ENCODE measurements at places on chromosomes 4 and X. TPM values are rescaled to one million over a fixed set of nuclear protein-coding genes. Genes with fewer than 3 reads are reported as not detected.

- no peak for DNase-seq
Measured at GRCh38 chr4:37225778-37226177, 18.8 kb upstream of the NWD2 start.

Gene XAGE2
- total RNA-seq = not detected

DNA sequence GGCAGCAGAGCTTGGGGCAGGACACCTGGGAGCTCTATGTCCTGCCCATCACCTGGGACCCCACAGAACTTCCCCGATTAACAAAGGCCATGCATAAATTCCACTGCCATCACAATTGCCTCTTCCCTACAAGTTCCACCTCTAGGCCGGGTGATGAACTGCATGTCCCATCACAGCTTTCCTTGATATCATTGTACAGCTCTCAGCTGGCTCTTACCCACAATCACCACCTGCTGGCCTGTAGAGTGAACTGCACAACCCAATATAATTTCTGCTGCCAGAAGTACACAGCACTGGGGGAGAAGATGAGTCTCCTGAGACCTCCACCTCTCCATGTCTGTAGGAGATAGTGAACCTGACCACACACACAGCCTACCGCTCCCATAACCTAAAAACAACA lies 285.0 kb upstream of the AADAT start:
- no peak for DNase-seq

- DNase-seq = no peak
Measured at GRCh38 chrX:39631276-39632229, 466.2 kb downstream of the BCOR start.

GRCh38 chr4:77734928-77735327 lies 84.2 kb downstream of the CNOT6L start:
- no peak for DNase-seq

Data from dorsolateral prefrontal cortex (tissue), 122 donors.